Activated CD4-positive, alpha-beta T cell treated with anti-CD3 and anti-CD28 coated beads, Interleukin-2, amount 10 ng/mL, durations not matched to agents 7 days and 5 days (primary cell): ENCODE measurements at places on chromosomes 11 and 22. TPM values are rescaled to one million over a fixed set of nuclear protein-coding genes. Genes with fewer than 3 reads are reported as not detected.

The ANO5 gene
- total RNA-seq, result 0.12 TPM

The MMP3 gene
- not detected for total RNA-seq

The OR8G1 gene
- not detected for total RNA-seq

The AIFM3 gene
- total RNA-seq, result 0.25 TPM

The MPPED2 gene
- total RNA-seq, result 0.33 TPM

The ACTN3 gene
- total RNA-seq, result not detected

The OR51E1 gene
- not detected for total RNA-seq

The TNRC6B gene
- total RNA-seq, result 65.2 TPM

The MRPL17 gene
- total RNA-seq, result 56.0 TPM

The PRG2 gene
- 0.40 TPM for total RNA-seq

The PES1 gene
- 58.5 TPM for total RNA-seq

The ESAM gene
- 0.45 TPM for total RNA-seq

The DDX25 gene
- 0.12 TPM for total RNA-seq

The SF3A1 gene
- total RNA-seq, result 279 TPM

The APOC3 gene
- not detected for total RNA-seq

GRCh38 chr11:35138943-35139721 is at the start of gene CD44:
Gene CD44 (plus strand): TSS chr11:35139171. CDS start chr11:35139304, 133 bp downstream.
- H3K4me3 ChIP-seq, result peak within 1 kb of the TSS; percentile 87
- H3K36me3 ChIP-seq, result peaks cover 37% of the 10 kb centered on the region
- peaks cover 45% of the 10 kb centered on the region for H3K4me1 ChIP-seq
- H3K27me3 ChIP-seq, result no peaks in the 10 kb centered on the region
- H3K27ac ChIP-seq, result peak within 1 kb of the TSS; percentile 94

GRCh38 chr22:36505998-36506635 is 723 bp downstream of the FOXRED2 start:
- H3K27ac ChIP-seq, result peak overlapping the region; percentile 69
- H3K4me1 ChIP-seq, result peaks cover 25% of the 10 kb centered on the region

- no peaks in the 10 kb centered on the region for H3K4me1 ChIP-seq
- H3K36me3 ChIP-seq, result no peaks in the 10 kb centered on the region
- no peak overlapping the region for H3K4me3 ChIP-seq
- DNase-seq, result no peak
- H3K27me3 ChIP-seq, result no peaks in the 10 kb centered on the region
Observed at GRCh38 chr22:33908171-33909074, 11.9 kb downstream of the LARGE1 start.

DNA sequence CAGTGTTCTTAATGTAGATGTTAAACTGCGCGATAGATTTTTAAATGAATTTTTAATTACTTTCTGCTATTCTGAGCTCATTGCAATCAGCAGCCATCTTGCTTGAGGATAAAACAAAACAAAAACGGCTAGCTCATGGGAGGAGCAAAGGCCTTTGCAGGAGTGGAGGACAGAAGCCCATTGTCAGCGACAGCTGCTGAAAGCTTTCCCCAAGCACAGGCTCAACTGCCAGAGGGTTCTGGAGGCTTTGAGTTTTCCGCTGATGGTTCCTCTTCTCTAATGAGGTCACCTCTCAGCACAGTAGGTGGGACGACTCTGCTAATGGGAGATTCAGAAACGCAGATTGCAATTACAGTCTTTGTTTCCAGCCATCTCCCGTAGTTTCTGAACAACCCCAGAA is 167.1 kb upstream of the TTC12 start:
- H3K4me1 ChIP-seq, result no peaks in the 10 kb centered on the region
- H3K27ac ChIP-seq, result no peak overlapping the region
- no peaks in the 10 kb centered on the region for H3K36me3 ChIP-seq
- no peak for DNase-seq

DNA sequence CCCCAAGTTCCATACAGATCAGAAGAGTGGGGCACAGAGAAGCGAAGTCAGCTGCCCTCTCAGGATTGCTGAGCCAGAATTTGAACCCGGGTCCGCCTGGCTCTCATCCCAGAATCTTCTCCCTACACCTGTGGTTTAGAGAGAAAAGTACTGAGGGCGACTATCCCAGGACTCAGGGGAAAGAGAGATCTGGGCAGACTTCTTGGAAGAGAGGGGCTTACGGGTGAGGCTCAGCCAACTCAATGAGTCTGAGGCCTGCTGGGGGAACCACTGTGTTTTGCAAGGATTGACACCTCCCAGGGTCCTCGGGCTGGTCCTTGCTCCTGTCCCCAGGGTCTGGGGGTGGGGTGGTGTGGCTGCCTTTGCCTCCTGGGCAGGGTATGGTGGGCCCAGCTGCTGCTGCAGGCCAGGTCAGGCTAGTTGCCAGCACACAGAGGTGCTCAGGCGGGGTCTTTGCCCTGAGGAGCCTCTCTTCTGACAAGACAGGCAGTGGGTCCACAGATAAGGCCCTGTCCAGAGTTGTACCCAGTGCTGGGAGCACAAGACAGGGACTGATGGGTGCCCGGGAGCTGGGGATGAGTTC is 1.2 kb downstream of the CAPN5 start:
- H3K27me3 ChIP-seq, result peaks cover 10% of the 10 kb centered on the region
- H3K4me1 ChIP-seq, result peaks cover 18% of the 10 kb centered on the region
- H3K36me3 ChIP-seq, result no peaks in the 10 kb centered on the region

- H3K27ac ChIP-seq, result no peak overlapping the region
- no peaks in the 10 kb centered on the region for H3K4me1 ChIP-seq
- no peak for DNase-seq
- H3K27me3 ChIP-seq, result no peaks in the 10 kb centered on the region
Observed at GRCh38 chr11:92136797-92137196, 87.8 kb upstream of the FAT3 start.

- DNase-seq, result no peak
- no peaks in the 10 kb centered on the region for H3K27me3 ChIP-seq
- peak overlapping the region; percentile 66 for H3K4me3 ChIP-seq
- peaks cover 35% of the 10 kb centered on the region for H3K36me3 ChIP-seq
- peak overlapping the region; percentile 94 for H3K27ac ChIP-seq
Observed at GRCh38 chr11:6526411-6527135, 29.5 kb downstream of the DNHD1 start.

- no peaks in the 10 kb centered on the region for H3K27me3 ChIP-seq
- peaks cover 29% of the 10 kb centered on the region for H3K4me1 ChIP-seq
- DNase-seq, result no peak
- no peak overlapping the region for H3K4me3 ChIP-seq
- no peak overlapping the region for H3K27ac ChIP-seq
Observed at GRCh38 chr11:47156951-47157350, 19.7 kb downstream of the ARFGAP2 start.

DNA sequence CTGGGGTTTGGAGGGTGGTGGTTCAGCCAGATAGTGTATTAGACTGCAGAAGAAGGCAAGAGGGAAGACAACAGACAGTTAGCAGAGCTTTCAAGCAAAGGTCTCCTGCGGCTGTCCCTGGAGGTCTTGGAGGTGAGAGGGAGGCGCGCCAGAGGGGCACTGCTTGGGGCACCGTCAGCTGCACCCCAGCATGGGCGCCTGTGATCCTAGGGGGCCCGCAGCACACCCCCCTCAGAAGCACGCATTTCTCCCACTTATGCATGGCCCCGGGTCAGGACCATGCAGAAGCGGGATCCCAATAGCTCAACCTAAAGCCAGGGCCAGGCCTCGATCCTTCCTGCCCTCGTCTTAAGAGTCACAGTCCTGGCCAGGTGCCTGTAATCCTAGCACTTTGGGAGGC is 26.5 kb downstream of the FGF4 start:
- H3K27ac ChIP-seq, result no peak overlapping the region
- no peak overlapping the region for H3K4me3 ChIP-seq
- no peaks in the 10 kb centered on the region for H3K4me1 ChIP-seq
- no peaks in the 10 kb centered on the region for H3K36me3 ChIP-seq
- H3K27me3 ChIP-seq, result no peaks in the 10 kb centered on the region

- no peak overlapping the region for H3K4me3 ChIP-seq
- no peak for DNase-seq
- H3K27me3 ChIP-seq, result no peaks in the 10 kb centered on the region
- peaks cover 26% of the 10 kb centered on the region for H3K36me3 ChIP-seq
- no peaks in the 10 kb centered on the region for H3K4me1 ChIP-seq
- no peak overlapping the region for H3K27ac ChIP-seq
Observed at GRCh38 chr22:50416996-50417395, 57.8 kb downstream of the SBF1 start.

GRCh38 chr22:36156515-36157419 is 3.8 kb downstream of the APOL3 start:
- H3K4me1 ChIP-seq, result peaks cover 82% of the 10 kb centered on the region
- H3K4me3 ChIP-seq, result peak overlapping the region; percentile 90
- peak; percentile 58 for DNase-seq

GRCh38 chr11:119000906-119001305 is 3.0 kb downstream of the CENATAC start:
- DNase-seq, result no peak
- no peak overlapping the region for H3K27ac ChIP-seq
- H3K4me1 ChIP-seq, result peaks cover 42% of the 10 kb centered on the region
- no peaks in the 10 kb centered on the region for H3K27me3 ChIP-seq
- H3K36me3 ChIP-seq, result peaks cover 49% of the 10 kb centered on the region
- H3K4me3 ChIP-seq, result no peak overlapping the region

DNA sequence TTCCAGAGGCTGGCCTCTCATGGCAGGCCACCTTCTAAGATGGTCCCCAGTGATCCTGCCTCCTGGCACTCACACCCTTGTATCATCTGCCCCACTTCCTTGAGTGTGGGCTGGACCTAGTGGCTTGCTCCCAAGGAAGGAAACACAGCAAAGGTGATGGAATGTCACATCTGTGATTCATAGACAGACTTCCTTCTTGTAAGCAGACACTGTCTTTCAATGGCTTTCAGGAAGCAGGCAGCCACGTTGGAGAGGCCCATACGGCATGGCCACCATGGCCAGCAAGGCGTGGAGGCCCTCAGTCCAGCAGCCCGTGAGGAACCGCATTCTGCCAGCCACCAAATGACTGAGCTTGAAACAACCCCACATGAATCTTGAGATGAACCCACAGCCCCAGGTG is 11.3 kb downstream of the LMO1 start:
- no peaks in the 10 kb centered on the region for H3K4me1 ChIP-seq
- H3K4me3 ChIP-seq, result no peak overlapping the region
- peaks cover 4% of the 10 kb centered on the region for H3K27me3 ChIP-seq
- H3K27ac ChIP-seq, result no peak overlapping the region

DNA sequence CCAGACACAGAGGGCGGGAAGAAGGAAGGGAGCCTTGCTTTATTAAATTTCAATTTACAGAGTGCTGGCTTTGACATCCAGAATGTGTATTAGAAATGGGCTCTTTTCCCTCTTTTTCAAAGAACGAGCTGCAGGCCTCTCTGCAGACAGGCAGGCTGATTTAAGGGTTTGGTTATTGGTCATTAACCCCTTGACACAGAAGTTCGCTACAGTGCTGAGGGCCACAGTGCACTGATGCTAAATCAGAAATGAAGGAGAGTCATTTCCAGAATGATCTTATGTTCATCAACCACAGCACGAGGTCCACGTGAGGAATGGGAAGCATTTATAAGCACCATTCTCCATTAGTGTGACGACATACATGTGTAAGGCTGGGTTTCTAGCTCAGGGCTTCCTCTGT is 51.8 kb downstream of the CSNK2A3 start:
- no peaks in the 10 kb centered on the region for H3K27me3 ChIP-seq
- no peaks in the 10 kb centered on the region for H3K36me3 ChIP-seq
- no peak for DNase-seq
- no peak overlapping the region for H3K4me3 ChIP-seq
- H3K4me1 ChIP-seq, result no peaks in the 10 kb centered on the region
